H9 (cell line): ENCODE measurements at places on chromosomes 1 and 21.

- DNase-seq = peak; percentile 83
Measured at GRCh38 chr1:19676438-19676922, 11.8 kb downstream of the HTR6 start.

DNA sequence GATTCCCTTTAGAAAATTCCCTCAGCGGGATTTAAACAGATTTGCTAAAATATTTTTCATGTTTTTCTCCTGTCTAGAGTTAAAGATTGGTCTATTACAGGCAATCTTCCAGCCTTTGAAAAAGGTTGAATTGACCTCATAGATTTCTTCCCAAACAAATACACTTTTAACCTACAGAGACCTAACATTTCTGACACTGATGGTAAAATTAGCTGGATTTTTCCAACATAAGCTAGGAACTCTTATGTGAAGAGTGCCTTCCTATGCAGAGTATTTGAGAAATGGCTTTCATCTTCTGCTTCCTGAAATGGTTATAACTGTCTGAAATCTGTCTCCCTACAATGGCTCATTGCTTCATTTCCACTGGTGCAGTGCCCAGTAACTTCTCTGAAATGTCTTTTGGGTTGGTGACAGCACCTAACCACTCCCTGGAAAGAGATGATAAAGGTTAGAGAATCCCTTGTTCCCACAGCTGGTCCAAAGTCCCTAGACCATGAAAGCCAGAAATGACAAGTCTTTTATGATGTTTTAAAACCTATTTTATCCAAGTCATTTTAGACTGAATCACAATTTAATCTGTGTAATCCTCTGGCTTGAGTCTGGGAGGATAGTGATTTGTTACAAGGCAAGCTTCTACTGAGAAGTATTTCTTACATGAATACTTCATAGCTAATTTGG is 269.4 kb downstream of the BACH1 start:
- no peak for DNase-seq

DNA sequence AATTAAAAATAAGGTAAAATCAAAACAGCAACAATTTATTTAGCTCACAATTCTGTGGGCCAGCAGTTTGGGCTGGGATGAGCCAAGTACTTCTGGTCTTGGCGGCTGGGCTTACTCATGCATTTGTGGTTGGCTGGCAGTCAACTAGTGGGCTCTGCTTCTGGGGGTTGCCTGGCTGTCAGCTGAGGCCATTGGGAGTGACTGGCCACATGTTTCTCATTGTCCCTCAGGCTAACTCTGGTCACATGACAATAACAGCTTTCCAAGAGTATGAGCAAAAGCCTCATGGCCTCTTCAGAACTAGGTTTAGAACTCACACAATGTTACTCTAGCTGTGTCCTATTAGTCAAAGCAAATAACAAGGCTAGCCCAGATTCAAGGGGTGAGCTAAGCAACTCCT is 15.6 kb upstream of the CHIA start:
- no peak for DNase-seq

DNA sequence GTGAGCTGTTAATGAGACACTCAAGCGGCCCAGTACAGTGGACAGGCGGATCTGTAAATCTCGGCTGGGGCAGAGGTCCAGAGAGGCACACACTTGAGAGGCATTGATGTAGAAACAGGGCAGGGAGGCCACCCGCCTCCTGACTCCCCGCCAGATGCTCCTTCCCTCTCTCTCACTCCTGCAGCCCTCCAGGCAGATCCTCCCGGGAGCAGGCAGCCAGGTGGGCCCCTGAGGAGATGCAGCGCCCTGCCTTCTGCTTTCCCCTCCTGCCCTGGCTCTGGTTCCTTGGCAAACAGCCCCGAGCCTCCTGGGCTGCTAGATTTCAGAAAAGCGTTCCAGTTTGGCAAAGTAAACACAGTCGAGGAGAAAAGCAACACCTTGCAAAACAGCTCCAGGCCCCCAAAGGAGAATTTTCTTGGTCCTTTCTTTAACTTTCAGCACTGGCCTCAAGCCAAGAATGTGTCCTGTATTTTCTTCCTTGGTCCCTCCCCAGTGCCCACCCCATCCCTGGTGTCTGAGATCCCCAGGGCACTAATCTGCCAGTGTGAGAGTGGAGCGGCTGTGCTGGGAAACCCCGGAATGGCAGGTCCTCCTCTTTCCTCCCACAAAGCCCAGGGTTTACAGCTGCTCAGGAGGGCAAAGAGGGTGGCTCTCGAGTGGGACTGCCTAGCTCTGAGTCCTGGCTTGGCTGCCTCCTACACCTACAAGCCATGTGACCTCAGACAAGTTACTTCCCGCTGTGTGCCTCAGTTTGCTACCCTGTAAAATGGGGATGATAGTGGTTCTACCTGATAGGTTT is 29.4 kb upstream of the IFNLR1 start:
- DNase-seq = no peak

GRCh38 chr1:214414691-214415090 is 133.7 kb downstream of the SMYD2 start:
- DNase-seq = no peak

- no peak for DNase-seq
Measured at GRCh38 chr1:7808253-7808844, 24.3 kb downstream of the PER3 start.

DNA sequence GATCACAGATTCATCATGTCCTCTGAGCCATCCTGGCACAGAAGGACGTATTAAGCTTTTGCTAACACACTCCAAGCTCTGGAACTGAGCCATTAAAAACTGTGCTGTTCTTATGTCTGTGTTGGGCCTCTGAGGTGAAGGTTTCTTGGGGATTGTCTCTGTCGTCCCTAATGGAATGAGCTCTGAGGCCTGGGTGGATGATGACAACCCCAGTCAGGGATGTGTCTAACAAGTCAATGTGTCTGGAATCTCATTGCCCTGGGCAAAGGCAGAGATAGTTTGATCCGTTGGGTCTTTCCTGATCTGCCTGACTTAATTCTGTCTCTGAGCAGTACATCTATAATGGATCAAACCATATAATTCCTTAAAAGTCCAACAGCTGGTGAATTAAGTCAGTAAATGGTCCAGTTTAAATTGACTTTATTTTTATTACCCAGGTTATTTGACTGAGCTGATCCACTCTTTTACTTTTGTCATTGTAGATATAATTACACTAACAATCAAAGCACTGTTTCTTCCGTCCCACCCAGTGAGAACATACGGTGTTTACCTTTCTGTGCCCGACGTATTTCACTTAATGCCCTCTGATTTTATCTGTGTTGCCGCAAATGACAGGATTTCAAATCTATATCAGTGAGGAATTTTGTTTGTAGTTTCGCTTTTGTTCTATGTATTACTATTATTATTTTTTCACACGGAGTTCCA is 38.8 kb upstream of the OR2B11 start:
- DNase-seq = no peak

- peak; percentile 13 for DNase-seq
Measured at GRCh38 chr1:223228931-223229528, 86.0 kb upstream of the TLR5 start.

- DNase-seq = no peak
Measured at GRCh38 chr1:53656747-53657530, 82.0 kb downstream of the GLIS1 start.

DNA sequence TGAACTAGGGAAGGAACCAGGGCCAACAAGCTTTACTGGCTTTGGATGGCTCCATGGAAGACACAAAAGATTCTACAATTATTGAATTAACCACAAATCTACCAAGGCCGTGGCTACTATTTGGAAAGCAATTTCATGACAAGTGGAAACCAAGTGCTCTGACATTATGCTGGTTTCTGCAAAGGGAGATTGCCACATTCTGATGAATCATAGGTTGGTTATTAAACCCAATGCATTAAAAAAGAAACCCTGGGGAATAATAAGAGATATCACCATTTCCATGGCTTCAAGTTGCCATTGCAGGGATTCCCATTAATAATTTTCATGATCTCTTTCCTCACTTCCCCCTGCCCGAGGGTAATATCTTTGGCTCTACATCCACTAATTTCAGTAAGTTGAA is 359.2 kb upstream of the NCAM2 start:
- DNase-seq = no peak

- peak; percentile 50 for DNase-seq
Measured at GRCh38 chr1:46285730-46286477, 17.5 kb downstream of the LRRC41 start.
